ENCODE measurements at places on chromosomes 13 and 19. TPM values are rescaled to one million over a fixed set of nuclear protein-coding genes. Genes with fewer than 3 reads are reported as not detected.

DNA sequence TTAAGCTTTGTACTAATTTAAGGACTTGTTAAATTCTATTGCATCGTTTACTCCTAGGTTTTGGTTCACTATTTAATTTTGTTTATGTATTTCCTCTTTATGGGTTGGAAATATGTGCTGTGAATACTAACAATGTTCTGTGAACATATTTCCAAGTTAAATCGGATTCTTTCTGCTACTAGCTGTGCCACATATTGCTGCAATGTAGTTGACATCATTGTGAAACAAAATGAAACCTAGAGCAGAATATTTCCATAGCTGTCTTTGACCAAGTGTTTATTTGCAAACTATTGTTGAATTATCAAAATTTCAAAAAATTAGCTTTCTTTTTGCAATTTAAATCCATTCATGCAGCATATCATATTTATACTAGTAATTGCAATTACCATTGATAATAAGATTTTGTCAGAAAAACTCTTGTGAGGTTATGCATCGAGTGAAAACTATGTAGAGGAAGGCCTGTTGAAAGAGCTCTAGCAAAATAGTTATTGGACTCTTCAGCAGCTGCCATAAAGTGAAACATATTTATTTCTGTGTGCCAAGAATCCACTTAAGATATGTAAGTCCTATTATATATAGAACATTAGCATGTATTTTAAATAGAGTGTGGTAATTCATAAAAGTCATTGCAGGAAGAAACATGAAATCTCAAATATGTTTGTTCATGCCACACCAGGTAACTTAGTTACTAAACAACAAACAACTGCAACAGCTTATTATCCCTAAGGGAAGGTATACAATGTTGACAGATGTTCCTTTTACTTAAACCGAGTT lies 575.1 kb downstream of the SLITRK6 start:
- H3K27me3 ChIP-seq: no peaks in the 10 kb centered on the region
- no peak overlapping the region for H3K27ac ChIP-seq
- DNase-seq: peak; percentile 72
- no peaks in the 10 kb centered on the region for H3K4me1 ChIP-seq
- no peaks in the 10 kb centered on the region for H3K36me3 ChIP-seq

Gene RYR1
- 0.14 TPM for total RNA-seq

Gene OR7D2
- not detected for total RNA-seq

Gene TLE6
- total RNA-seq: 0.89 TPM

GRCh38 chr19:5392486-5392885 lies 51.9 kb upstream of the PTPRS start:
- no peaks in the 10 kb centered on the region for H3K36me3 ChIP-seq
- H3K27me3 ChIP-seq: peaks cover 66% of the 10 kb centered on the region
- H3K27ac ChIP-seq: no peak overlapping the region
- DNase-seq: no peak
- H3K4me1 ChIP-seq: peaks cover 8% of the 10 kb centered on the region
- no peak overlapping the region for H3K4me3 ChIP-seq

GRCh38 chr19:37361994-37362393 lies 8.9 kb upstream of the ZNF527 start:
- no peaks in the 10 kb centered on the region for H3K4me1 ChIP-seq
- H3K27ac ChIP-seq: no peak overlapping the region
- no peaks in the 10 kb centered on the region for H3K27me3 ChIP-seq
- no peak overlapping the region for H3K4me3 ChIP-seq

DNA sequence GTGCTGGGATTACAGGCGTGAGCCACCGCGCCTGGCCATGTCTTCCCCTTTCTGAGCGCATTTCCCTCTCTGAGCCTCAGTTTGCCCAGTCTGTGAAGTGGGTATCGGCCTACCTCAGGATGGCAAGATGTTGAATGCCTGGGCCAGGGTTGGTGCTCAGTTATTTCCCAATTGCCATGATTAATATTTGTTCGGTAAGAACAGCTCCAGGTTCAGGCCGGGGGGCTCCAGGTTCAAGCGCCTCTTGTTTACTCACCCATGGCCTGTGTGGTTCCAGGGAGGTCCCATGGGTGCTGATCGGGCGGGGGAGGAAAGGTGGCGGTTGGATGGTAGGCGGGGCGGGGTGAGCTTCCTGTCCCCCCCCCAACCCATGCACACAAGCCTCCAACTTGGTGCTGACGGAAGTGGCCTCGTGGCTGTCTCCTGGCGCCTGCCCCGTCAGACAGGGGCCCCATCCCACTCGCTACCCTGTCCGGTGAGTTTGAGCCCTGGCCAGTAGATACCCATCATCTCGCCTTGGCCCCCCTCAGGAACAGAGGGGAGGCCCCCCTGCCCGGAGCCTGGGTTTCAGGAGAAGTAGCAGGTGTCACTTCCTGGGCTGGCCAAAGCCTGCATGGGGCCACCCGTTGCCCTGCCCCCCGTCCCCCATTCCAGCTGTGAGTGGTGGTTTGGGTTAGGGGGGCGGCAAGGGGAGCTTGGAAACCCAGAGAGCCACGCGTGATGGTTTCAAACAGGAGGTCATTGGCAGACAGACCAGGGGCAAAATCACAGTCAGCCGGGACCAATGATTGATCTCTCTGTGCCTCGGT lies at the start of gene FCHO1:
Gene FCHO1 (plus strand): TSS at position 375 of the 809 bp plus-strand sequence. CDS start 3,688 bp downstream, outside the sequence.
- peak within 1 kb of the TSS; percentile 14 for H3K4me3 ChIP-seq
- peaks cover 37% of the 10 kb centered on the region for H3K4me1 ChIP-seq
- H3K27ac ChIP-seq: peak within 1 kb of the TSS; percentile 70
- H3K36me3 ChIP-seq: no peaks in the 10 kb centered on the region

- DNase-seq: peak; percentile 72
- H3K4me1 ChIP-seq: peaks cover 28% of the 10 kb centered on the region
- H3K27ac ChIP-seq: no peak overlapping the region
- H3K27me3 ChIP-seq: peaks cover 69% of the 10 kb centered on the region
These were observed 3.0 kb upstream of the APC2 start for GRCh38 chr19:1446713-1447481.
